CD4-positive, CD25-positive, alpha-beta regulatory T cell (primary cell): ENCODE measurements at places on chromosomes 3 and 15. TPM values are rescaled to one million over a fixed set of nuclear protein-coding genes. Genes with fewer than 3 reads are reported as not detected.

DNA sequence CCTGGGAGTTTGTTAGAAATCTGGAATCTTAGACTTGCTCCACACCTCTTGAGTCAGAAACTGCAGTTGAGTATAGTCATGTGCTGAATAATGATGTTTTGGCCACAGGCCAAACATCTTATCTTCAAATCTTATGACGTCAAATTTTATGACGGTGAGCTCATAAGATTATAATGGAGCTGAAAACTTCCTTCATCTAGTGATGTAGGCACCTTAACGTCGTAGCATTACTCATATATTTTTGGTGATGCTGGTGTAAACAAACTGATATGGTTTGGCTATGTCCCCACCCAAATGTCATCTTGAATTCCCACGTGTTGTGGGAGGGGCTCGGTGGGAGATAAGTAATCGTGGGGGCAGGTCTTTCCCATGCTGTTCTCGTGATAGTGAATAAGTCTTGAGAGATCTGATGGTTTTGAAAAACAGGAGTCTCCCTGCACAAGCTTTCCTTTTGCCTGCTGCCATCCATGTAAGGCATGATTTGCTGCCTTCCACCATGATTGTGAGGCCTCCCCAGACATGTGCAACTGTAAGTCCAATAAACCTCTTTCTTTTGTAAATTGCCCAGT lies 268.0 kb upstream of the PROK2 start:
- DNase-seq, result no peak

DNA sequence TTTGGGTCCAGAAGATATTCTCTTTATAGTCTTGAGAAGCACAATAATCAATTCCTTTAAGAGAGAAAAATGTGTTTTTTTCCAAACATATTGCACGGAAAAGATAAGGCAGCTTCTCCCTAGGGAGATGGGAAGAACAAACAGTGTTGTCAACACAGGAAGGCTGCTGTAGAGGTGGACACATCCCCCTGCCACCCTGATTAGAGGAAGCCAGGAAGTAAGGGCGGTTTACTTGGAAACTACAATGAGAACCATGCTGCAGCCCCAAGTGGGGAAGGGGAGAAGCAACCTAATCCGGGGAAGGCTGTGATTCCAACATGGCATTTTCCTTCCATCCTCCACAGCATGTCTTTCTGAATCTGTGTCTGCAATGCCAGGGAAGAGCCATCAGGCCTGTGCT lies 256.9 kb upstream of the TGFBR2 start:
- no peak for DNase-seq

DNA sequence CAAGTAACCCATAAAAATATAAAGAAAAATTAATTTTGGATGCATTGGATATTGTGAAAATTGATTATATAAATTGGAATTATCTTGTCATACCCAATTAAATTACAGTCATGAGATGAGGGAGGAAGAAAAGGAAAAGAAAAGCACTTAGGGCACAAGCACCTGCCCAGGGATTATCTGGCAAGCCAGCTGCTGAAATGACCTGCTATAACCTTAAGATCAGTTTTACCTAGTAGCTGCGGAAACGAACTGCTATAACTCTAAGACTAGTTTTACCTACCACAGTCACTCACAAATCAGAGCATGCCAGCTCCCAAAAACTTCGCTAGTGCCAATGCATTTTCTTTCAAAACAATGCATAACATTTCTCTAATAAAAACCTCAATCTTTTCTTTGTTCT lies 26.2 kb downstream of the LRRFIP2 start:
- DNase-seq, result no peak

DNA sequence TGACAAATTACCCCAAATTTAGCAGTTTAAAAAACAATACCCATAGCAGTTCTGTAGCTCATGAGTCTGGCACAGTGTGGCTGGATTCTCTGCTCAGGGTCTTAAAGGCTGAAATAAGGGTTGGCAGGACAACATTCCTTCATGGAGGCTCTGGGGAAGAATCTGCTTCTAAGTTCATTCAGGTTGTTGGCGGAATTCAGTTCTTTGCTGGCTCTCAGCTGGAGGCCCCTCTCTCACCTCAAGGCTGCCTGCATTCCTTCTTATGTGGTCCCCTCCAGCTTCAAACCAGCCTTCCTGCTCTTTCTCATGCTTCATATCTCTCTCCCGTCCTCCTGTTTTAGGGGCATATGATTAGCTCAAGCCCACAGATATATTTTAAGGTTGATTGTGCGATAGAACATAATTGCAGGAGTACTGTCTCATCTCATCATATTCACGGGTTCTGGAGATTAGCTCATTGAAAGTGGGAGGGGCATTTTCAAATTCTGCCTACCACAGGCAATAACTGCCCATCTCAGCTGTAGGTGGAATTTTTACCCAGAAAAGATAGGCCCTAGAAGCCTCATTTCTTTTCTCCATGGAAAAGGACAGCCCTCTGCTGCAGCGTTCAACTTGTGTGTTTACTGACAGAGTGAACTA lies 5.6 kb upstream of the ZBTB47 start:
- DNase-seq, result no peak

GRCh38 chr15:51647128-51647562 lies 24.6 kb upstream of the DMXL2 start:
- DNase-seq, result no peak

The TMEM158 gene
- total RNA-seq, result 0.57 TPM

The RBPMS2 gene
- 0.37 TPM for total RNA-seq
